Skeletal muscle cell (primary cell): ENCODE measurements at places on chromosomes 1 and 21.
A peak's percentile ranks its signal among the peaks of the same experiment; 100 is the strongest.

DNA sequence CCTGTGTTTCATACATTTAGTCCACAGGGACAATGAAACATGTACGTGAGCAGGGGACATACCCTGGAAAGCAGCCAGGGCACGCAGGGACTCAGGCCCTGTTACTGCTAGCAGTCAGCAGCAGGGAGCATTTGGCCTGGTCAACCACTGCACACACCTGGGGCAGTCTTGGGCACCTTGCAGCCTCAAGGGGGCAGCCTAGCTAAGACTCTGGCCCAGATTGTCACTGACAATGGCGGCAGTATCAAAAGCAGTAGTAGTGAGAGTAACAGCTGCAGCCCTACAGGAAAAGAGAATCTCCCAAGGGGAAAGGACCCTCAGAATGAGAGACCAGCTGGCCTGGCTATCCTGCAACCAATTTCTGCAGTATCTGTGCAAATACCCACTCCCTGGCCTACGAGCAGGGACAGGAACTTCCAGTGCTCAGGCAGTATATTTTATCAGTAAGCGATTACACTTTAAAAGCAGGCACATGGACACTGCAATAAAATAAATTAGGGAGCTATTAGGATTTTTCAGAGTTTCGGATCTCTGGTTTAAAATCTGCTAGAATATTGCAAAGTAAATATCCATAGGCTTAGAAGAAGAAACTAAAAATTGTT lies 475.6 kb downstream of the LTN1 start:
- no peak for DNase-seq

- no peak for DNase-seq
These were observed 47.7 kb downstream of the PRDM15 start for GRCh38 chr21:41831453-41831831.

- DNase-seq, result no peak
These were observed 25.5 kb upstream of the PTPRF start for GRCh38 chr1:43505077-43505780.

GRCh38 chr1:151986501-151987190 lies 7.0 kb downstream of the S100A10 start:
- no peak for DNase-seq

DNA sequence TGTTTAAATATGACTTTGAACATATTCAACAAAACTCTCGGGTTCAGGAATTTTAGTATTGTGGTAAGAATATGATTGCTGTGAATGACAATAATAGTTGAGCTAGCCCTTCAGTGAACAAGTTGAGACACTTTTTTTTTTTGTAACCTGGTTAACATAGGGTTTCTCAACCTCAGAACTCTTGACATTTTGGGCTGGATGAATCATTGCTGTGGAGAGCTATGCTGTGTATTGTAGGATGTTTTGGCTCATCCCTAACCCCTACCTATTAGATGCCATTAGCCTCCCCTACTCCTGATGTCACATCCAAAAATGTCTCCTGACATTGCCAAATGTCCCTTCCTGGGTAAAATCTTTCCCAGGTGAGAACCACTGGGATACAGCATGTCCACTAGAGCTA lies 113.7 kb downstream of the RUNX1 start:
- DNase-seq, result no peak

- no peak for DNase-seq
These were observed 3.0 kb upstream of the XKR8 start for GRCh38 chr1:27956761-27957160.

GRCh38 chr1:191065771-191066170 lies 588.1 kb upstream of the BRINP3 start:
- no peak for DNase-seq

DNA sequence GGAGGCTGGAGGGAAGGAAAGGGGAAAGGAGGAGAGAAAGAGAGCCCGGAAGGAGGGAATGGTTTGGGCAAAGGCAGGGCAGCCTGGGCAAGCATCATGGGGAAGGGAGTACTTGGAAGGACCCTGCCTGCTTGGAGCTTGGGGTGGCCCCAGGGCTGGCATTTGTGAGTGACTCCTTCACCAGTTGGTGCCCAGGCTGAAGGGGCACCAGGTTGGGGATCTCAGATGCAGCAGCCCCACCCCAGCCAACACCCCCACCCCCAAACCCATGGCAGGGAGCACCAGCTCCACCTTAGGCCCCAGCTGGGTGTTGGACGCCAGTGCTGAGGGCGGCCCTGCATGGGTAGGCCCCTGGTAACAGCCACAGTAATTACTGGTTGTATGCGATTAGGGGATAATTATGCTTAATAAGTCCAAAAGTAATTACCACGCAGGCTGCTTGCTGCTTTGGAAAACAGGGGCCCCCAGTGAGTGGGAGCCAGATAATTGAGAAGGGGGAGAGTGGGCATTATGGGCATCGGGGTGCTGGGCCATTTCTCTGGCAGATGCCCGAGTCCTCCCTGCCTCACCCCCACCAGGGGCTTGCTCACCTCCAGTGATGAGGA lies 78.3 kb downstream of the VWA5B1 start:
- no peak for DNase-seq

DNA sequence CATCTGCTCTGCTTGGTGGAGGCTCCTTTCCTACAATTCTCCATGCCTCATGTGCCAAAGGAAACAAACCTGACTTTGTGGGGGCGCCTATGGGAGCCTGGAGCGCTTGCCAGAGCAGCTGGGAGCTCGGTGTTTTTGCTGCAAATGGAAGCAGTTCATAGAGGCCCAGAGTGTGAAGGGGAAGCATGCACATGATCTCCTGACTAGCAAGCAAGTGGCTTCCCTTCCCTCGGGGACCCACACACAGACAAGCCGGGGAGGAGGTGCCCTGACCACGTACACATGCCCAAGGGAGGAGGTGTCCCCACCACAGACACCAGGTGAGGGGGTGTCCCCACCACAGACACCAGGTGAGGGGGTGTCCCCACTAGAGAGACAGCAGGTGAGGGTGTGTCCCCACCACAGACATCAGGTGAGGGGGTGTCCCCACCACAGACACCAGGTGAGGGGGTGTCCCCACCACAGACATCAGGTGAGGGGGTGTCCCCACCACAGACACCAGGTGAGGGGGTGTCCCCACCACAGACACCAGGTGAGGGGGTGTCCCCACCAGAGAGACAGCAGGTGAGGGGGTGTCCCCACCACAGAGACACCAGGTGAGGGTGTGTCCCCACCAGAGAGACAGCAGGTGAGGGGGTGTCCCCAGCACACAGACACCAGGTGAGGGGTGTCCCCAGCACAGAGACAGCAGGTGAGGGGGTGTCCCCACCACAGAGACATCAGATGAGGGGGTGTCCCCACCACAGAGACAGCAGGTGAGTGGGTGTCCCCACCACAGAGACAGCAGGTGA lies 106.8 kb downstream of the CRYAA start:
- no peak for DNase-seq

GRCh38 chr1:11701551-11701961 lies 10.0 kb downstream of the DRAXIN start:
- DNase-seq, result no peak

GRCh38 chr1:12464598-12465056 lies 153.4 kb downstream of the DHRS3 start:
- peak; percentile 89 for DNase-seq

DNA sequence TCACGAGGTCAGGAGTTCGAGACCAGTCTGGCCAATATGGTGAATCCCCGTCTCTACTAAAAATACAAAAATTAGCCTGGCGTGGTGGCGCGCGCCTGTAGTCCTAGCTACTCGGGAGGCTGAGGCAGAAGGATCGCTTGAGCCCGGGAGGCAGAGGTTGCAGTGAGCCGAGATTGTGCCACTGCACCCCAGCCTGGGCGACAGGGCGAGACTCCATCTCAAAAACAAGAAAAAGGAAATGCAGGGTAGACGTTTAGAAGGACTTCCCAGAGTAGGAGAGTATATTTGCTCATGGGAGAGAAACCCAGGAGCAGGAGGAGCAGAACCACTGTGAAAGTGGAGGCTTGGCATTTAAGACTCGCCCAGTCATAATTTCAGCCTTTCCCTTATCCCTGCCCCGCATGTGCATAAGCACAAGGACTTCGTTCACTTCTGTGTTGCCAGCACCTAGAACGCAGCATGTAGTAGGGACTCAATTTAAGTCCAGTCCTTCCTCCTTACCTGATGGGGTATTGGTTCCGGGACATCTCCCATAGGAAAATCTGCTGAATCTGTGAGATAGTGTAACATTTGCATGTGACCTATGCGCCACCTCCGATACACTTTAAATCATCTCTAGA lies 5.2 kb upstream of the MEF2D start:
- DNase-seq, result no peak

DNA sequence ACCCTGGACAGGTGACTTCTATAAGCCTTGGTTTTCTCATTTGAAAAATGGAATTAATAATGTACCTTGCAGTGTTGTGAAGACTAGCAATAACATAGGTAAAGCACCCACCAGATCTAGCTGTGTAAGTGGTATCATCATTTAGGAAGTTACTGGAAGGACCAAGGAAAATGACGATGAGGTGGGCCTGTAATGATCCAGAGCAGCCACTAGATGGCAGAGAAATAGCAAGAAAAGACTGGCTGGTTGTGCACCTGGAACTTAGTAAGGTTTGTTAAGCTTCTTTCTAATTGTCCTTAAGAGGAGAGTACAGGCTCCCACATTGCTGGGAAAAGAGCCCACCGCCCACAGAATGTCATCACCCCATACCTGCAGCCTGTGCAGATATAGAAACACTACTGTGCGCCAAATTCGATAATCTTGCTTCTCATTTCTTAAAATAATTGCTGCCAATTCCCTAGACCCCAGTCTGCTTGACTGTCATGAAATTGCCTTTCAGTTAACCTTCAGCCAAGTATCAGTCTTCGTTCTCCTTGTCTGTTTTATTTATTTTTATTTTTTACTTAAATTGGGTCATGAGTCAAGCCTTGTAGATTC lies 37.2 kb downstream of the WNT4 start:
- peak; percentile 28 for DNase-seq

- DNase-seq, result no peak
These were observed 2.2 kb downstream of the LYST start for GRCh38 chr1:235864469-235864868.

DNA sequence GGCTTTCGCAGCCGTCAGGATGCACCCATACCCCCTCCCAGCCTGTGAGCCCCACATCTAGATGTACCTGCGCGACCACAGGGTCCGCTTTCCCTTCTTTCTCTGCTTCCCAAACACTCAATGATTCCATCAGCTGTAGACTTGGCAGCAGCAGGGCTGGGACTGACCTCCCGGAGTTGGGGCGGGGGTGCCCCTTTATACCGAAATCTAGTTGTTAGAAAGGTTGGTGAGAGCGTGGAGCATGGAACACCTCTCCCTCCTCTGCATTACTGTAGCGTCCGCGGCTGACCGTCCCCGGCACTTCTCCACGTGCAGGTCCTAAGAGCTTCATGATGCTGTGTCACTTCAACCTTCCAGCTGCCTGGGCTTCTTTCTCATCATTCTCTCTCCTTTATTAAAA lies 21.1 kb upstream of the ACTRT2 start:
- DNase-seq, result no peak

DNA sequence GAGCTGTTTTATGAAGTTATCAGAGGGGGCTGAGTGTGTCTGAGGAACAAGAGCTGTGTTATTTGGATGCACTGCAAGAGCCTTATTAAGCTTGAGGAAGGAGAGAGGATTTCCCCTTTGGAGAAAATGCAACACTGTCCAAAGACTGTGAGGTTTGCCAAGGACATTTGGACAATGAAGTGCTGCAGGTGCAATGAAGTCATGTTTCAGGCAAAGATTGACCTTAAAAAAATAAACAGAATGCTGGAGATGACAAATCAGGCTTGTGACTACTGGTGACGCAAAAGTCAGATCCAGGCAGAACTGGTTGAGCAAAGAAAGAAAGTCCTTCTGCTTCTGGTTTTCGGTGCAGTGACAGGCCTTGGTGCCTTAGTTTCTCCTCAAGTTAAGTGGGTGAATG lies 125.2 kb upstream of the KIAA0040 start:
- no peak for DNase-seq

- DNase-seq, result no peak
These were observed 273.1 kb downstream of the TTLL7 start for GRCh38 chr1:83725735-83726360.

DNA sequence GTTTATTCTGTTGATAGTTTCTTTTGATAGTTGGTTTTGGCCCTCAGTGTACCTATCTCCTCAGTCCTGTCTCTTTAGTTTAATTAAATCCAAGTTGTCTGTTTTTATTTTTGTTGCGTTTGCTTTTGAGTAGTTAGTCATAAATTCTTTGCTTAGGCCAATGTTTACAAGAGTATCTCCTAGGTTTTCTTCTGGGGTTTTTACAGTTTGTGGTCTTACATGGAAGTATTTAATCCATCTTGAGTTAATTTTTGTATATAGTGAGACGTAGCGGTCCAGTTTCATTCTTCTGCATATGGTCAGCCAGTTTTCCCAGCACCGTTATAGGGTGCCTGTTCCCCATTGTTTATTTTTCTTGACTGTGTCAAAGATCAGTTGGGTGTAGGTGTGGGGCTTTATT lies 139.4 kb downstream of the POU2F1 start:
- no peak for DNase-seq

DNA sequence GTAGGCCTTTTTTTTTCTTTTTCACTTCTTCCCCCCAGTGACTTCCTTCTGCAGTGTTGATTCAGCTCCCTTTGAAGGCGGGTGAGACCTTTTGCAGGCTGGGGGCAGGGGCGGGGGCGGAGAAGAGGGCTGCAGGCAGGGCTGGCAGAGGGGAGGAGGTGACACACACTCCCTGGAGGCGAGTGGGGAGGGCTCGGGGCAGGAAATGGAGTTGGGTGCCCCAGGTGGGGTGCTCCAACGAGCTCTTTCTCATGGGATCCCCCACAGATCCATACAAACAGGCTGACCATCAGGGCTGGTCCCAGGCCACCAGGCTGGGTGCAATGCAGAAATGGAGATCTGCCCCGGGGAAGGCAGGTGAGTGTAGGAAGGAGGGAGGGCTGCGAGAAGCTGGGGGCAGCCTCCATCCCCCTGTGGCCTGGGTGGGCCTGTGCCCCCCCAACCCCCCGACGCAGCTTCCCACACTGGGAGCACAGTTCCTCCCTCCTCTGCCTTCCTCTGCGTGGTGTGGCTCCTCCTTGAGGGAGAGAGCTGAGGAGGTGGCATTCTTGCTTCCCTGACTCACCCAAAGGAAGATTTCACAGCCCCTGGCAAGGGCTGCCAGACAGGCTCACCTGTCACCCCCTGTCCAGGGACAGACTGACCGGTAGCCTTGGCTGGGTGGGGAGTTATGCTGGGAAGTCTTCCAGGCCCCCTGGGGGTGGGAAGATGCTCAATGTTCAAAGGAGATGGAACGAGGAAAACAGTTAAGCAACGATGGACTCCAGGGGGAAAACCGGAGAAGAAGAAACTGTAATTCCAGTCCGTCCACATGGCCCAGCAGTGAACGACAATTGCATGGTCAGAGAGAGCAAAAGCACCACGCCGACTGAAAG lies 7.1 kb upstream of the ITGB2 start:
- peak; percentile 32 for DNase-seq

- no peak for DNase-seq
These were observed 7.2 kb upstream of the CDC73 start for GRCh38 chr1:193114485-193115095.

DNA sequence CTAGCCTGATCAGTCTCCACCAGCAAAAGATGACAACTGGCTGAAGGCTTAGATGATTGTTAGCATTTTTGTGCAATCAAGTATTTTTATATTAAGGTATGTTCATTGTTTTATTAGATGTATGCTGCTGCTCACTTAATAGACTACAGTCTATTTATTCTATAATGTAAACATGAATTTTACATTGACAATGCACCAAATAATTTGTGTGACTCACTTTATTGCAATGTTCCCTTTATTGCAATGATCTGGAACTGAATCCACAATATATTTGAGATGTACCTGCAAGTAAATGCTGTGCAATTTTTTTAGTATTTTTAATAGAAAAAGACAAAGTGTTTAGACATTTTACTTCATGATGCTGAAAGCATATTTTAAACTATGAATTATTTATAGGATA lies 896.5 kb downstream of the AMY1C start:
- no peak for DNase-seq
